Muscle of leg (tissue), 16 donors: ENCODE measurements at places on chromosomes 4 and X. TPM values are rescaled to one million over a fixed set of nuclear protein-coding genes. Genes with fewer than 3 reads are reported as not detected.

GRCh38 chr4:73037057-73037456 lies 32.5 kb downstream of the COX18 start:
- DNase-seq, result no peak

- peak; percentile 14 for DNase-seq
Measured at GRCh38 chr4:37561803-37562207, 124.4 kb downstream of the RELL1 start.

GRCh38 chrX:48683411-48683982 lies at the start of gene WAS:
Gene WAS, plus strand, starts transcription at chrX:48683799. Its CDS starts 55 bp downstream, at chrX:48683854.
- peak; percentile 45 for DNase-seq

DNA sequence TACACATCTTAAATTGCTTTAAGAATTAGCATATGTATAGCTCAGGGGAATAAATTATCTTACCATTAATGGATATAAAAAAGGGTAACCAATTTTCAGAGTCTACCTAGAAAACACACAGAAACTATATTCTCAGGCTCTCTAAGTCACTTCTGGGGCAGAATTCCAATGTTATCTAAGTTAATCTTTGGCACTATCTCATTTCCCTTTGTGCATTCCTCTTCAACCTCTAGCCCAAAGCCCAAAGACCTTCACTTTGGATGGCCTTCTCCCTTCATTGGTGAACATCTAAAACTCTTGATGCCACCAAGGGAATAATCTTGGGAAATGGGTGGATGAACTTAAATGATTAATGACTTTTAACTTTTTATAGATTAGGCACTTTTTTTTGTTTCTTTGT lies 108.3 kb downstream of the APBB2 start:
- no peak for DNase-seq

DNA sequence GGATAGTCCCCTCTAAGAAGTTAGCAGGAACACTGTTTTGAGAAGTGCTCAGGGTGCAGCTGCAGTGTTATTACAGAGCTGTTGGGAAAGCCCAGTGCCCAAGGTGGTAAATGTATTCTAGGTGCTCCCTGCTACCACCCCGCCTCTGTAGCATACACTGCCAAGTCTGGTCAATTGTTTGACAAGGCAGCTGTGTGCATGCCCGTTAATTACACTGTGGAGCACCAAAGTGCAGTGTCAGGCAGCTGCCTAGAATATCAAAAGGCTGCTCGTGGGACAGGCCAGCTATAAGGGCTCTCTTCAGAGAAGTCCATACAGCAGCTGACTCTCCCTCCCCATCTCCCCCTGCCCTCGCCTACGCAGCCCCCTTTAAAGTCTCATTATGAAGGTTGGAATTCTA lies 99.9 kb upstream of the KLHL13 start:
- peak; percentile 69 for DNase-seq

GRCh38 chr4:78753091-78753490 lies 23.1 kb upstream of the BMP2K start:
- no peak for DNase-seq

DNA sequence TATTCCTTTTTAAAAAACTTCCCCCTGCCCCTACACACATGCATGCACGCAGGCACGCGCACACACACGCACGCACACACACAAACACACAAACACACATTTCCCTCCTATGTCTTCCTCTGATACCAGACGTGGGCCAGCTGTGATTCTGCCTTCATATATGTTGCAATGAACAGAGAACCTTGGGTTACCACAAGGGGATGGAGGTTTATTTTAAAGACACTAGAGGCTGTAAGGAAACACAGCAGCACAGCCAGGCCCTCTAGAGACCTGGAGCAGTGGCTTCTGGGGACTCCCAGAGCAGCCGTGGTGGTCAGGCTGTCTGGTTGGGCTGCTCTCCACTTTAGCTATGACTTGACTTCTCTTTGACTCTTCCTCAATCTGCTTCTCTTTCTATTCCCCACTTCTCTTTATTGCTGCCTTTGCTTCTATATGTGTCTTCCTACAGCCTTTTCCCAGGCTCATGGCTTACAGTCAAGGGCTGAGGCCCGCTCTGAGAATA lies 3.2 kb upstream of the TLR10 start:
- DNase-seq, result peak; percentile 71

CT83 gene
- not detected for total RNA-seq

GPM6B gene
- 16.8 TPM for total RNA-seq

SLC6A14 gene
- total RNA-seq, result not detected

CCNA2 gene
- 15.0 TPM for total RNA-seq

SMPX gene
- 281 TPM for total RNA-seq

MAP7D2 gene
- 0.44 TPM for total RNA-seq
